ENCODE measurements at places on chromosomes 3 and 15.

DNA sequence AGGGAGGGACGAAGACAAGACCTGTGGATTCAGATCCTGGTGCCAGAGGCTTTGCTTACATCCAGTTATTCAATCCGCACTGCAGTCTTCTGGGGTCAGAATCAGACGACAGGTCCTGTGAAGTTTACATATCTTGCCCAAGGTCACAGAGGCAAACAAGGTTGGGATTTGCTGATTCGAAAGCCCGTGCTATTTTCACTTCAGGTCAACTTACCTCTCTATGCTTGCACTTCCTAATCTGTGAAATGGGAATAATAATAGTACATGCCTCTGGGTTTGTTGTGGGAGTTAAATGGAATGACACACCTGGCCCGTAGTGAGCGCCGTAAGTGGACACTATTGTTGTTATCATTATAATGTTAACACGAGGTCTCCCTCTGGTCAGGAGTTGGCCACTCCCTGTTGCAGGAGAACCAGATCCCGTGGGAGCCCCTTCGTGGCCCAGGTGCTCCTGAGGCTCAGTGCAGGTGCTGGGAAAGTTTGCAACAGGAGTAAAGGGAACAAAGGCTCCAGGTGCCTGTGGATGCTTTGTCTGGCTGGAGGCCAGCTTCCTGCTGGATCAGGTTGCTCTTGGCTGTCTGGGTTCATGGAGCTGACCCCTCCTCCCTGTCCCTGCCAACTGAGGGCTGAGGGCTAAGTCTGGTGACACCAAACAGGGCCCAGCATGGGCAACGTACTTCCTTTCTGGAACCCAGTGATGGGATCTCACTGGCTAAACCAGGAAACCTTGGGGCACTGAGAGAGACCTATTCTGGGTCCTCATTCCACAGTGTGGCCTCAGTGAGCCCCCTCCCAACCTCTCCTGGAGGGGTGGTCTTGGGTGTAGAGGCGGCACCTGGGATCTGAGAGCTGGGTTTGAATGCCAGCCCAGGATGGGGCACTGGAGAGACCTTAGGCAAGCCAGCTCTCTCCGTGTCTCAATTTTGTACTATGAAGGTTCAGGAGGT is 40.1 kb upstream of the SEMA4B start:
- DNase-seq = no peak

DNA sequence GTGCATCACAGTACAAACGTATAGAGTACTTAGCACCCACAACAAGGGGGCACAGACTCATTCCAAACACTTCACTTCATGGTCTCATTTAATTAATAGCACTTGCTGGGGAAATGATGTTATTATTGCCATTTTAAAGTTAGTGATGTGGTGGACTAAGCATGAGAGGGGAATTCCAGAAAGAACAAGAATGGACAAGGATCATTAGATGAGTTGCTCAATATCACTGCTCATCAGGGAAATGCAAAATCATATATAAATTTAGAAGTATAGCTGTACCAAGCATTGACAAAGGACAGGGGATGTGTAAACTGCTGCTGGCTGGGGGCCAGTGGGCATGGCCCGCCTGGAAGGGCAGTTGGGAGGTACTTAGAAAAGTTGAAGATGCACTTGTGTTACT is 14.6 kb downstream of the PRR20G start:
- no peak for DNase-seq

DNA sequence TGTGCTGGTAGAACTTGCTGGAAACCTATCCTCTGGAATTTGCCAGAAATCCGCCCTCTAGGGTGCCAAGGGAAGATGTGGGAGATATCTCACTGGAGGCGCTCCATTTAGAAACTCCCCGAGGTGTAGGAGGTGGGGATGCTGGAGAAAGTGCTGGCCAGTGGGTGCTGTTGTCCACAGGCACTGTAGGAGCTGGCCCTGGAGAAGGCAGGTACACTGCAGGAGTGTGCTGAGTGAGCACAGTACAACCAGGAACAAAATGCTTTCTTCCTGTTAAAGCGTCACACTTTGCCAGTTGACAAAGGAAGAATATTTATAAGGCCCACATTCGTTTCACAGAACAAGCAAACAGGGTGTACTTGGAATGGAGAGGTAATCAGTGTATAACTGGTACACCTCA is 119.9 kb downstream of the CACNA1D start:
- DNase-seq = no peak

GRCh38 chr3:45895686-45896468 is 9.5 kb downstream of the CCR9 start:
- DNase-seq = no peak

GRCh38 chr3:44033123-44033522 is 208.6 kb upstream of the TOPAZ1 start:
- no peak for DNase-seq
